Kidney tubule cell (primary cell): ENCODE measurements at places on chromosomes 1 and 21.

GRCh38 chr1:245292553-245292952, 137.8 kb downstream of the KIF26B start:
- DNase-seq: no peak

- no peak for DNase-seq
Measured at GRCh38 chr1:9767964-9768668, 55.6 kb downstream of the CLSTN1 start.

GRCh38 chr21:38869946-38870345, 64.2 kb downstream of the ETS2 start:
- DNase-seq: peak; percentile 13

DNA sequence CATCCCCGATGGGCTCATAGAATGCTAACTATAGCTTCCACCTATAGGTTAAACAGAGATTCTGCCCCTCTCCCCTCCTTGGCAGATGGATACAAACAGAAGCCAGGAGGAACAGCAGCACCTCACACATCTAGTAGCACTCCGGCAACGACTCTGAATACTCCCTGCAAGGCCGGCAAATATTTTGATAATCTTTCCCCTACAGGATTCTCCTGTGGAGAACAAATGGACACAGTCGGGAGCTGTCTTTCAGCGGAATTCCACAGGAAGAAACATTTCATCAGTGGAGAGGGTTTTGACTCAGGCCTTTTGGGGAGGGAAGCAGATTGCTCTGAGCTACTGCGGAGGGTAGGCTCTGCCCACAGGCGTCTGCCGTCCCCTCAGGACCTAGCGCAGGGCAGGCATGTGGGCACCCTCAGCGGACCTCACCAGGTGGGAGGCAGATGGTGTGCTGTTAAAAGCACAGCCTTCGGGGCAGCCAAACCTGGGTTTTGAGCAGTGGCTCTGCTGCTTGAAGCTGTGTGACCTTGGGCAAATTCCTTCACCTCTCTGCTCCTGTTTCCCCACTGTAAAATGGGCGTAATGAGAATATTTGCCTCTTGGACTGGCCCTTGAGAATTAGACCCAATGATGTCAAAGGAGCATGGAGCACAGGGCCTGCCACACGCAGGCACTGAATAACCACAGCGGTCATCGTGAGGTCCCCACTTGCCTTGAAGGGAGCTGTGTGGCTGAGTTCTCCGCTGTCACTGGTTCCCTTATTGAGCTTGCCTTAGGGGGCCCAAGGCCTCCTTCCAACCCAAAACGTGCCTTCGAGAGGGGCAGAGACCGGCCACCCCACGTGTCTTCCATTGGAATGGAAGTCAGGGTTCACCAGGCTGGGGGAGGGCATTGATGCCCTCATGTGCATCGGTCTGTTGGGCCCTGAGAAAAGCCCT, 19.2 kb upstream of the BCAR3 start:
- no peak for DNase-seq

DNA sequence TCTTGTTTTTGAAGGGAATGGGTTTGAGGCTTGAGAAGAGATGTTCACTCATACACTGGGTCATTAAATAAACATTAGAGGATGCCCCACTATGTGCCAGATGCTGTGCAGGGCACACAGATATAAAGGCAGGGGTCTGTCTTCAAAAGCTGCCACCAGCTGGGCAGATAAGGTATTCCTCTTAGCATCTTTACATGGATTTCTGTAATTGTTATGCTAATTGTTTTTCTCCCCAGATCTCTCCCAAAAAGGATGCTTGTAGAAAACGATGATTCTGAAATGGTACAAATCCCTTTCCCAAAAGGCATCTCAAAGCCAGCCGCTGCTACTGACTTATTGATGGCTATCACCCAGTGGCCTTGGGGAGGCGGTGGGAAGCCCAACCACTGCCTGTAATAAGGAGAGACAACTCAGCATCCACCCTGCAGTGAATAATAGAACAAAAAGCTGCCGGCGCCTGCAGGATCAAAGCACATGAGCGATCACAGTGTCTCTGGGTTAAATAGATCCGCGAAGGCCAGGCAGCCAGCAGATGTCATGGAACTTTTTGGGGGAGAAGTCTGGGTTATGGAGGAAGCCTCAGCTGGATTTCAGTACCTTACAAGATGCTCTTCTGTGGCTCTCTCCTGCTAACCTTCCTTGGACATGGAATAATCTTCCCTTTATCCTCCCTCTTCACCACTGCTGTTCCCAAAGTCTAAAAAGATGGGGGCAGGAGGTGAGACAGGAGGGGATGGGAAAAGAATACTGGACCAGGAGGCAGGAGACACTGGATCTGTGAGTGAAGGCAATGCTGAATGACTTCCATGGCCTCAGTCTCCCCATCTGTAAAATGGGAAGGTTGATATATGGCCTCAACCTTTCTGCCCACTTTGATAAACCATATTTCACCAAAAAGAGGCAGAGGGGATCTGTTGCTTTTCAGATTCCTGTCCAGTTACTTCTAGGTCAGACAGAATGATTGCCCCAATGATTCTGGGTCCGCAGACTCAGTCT, 54.8 kb upstream of the CD34 start:
- no peak for DNase-seq

GRCh38 chr1:232579958-232580941, 49.7 kb downstream of the SIPA1L2 start:
- DNase-seq: peak; percentile 23

DNA sequence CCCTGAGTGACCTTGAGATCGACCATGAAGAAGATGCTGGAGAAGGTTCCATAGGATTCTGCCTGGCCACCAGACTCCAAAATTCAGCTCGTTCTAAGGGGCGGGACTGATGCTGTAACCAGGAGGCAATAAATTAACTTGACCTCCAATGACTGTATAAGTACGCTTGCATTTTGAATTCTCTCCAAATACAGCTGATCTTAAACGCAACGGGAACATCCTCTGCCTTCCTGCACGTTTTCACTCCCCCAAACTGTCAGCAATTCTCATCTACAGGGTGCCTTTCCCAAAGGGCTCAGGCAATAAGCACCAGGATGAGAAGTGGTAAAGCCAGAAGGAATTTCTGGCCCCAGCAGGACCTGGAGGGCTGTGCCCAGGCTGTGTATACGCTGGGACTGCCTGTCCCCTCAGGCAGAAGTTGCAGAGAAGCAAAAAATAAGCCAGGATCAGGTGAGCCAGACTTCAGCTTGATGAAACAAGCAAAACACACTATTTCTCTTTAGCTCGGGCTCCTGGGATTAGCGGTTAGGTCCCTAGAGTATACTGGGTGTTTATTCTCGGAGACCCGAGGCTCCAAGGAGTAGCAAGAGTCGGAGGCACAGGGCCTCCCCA, 124.8 kb downstream of the LRIG2 start:
- DNase-seq: no peak

DNA sequence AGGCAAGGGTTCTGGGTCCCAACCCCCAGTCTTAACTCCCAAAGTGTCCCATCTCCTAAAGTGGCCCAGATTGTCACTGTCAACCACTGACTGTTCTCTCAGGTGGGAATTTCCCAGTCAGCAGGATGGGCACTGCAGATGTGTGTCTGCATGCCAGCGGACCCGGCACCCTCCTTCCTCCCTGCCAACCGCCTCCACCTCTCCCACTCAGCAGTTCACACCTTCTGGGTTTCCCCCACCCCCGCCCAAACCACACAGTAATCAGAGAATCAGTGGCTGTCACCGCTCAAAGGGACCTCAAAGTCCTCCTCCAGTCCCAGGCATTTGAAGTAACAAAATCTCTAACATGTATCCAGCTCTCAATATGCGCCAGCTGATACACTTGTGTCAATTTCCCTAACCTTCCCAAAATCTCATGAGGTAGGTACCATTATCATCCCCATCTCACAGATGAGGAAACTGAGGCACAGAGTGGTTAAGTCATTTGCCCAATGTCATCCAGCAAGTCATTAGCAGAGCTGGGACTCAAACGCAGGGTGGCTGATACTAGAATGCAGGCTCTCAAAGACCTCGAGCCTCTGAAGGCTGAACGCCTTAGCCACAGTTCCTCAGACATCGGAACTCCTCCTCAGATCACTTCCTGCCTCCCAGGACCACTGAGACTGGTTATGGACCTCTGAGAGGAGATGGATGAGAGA, 4.8 kb downstream of the RUNX3 start:
- no peak for DNase-seq

DNA sequence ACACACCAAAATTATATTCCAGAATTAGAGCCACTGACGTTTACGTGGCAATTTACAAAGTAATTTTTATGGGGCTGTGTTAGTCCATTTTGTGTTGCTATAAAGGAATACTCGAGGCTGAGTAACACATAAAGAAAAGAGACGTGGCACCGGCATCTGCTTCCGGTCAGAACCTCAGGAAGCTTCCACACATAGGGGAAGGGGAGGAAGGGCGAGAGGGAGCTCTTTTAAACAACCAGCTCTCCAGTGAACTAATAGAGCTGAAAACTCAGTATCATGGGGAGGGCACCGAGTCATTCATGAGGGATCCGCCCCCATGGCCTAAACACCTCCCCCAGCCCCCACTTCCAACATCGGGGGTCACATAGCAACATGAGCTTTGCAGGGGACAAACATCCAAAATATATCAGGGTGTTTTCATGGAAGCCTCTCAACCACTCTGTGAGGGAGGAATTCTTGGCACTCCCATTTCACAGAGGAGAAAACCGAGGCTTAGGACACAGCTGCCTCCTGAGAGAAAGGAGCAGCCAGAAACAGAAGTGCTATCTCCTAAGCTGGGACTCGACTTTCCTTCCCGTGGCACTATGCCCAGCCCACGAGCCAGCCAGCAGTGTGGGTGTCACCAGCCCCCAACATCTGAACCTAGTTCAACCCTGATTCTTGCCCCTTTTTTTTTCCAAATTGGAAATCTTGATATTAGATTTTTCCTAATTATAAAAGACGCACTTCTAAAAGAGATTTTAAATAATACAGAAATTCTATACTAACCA, 29.2 kb downstream of the MIS18A start:
- DNase-seq: no peak
